ENCODE measurements at places on chromosomes 5 and 9. TPM values are rescaled to one million over a fixed set of nuclear protein-coding genes. Genes with fewer than 3 reads are reported as not detected.

- no peak for DNase-seq
Observed at GRCh38 chr5:168407211-168407610, 79.1 kb upstream of the RARS1 start.

DNA sequence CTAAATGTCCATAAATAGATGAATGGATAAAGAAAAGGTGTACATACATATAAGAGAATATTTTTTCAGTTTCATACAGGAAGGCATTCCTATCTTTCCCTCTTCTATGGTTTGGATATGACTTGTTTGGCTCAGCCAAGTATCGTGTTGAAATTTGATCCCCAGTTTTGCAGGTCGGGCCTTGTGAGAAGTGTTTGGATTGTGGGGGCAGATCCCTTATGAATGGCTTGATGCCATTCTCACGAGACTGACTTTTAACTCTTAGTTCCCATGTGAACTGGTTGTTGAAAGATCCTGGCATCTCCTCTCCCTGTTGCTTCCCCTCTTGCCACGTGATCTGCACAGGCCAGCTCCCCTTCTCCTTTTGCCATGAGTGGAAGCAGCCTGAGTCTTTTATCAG lies 421.1 kb upstream of the FTMT start:
- no peak for DNase-seq

The PCDHGB4 gene
- total RNA-seq = 0.26 TPM

DNA sequence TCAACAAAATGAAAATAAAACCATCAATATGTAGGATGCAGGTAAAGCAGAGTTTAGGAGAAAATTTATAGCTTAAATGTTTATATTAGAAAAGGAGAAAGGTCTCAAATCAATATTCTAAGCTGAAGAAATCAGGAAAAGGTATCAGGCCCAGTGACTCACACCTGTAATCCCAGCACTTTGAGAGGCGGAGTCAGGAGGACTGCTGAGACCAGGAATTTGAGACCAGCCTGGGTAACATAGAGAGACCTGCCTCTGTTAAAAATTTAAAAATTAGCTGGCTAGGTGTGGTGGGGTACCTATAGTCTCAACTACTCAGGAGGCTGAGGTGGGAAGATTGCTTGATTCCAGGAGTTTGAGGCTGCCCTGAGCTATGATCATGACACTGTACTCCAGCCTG lies 32.2 kb downstream of the CCDC69 start:
- DNase-seq = no peak

DNA sequence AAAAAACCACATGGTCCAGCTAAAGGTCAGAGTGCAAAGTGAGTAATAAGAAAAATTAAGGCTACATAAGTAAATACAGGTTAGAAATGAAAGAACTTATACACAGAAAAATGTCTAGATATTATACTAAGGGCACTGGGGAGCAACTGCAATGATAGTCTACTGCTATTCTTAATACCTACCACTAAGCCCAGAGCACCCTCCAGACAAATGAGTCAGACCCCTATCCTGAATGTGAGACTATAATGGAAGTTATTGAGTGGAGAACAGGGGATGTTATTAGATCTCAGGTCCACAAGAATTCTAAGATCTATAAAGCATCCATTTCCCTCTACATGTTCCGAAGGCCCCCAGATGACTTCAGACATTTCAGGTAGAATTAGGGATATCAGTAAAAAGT lies 438.3 kb downstream of the PRELID2 start:
- no peak for DNase-seq

The EIF4E1B gene
- not detected for total RNA-seq

The PKD2L2 gene
- total RNA-seq = not detected

DNA sequence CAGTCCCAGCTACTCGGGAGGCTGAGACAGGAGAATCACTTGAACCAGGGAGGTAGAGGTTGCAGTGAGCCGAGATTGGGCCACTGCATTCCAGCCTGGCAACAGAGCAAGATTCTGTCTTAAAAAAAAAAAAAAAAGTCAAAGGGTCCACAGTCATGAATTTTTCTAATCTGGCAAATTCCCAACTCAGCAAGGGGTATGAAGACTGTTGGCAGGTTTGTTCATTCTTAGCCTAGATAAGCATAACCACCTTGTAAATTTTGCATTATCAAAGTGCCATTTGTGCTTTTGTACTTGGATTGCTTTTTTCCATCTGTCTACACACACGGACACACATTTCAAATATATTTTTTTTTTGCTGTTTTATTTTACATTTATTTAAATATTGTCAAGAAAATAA lies 299.8 kb upstream of the NUDT12 start:
- no peak for DNase-seq

- DNase-seq = no peak
Observed at GRCh38 chr5:95191330-95191729, 93.6 kb downstream of the MCTP1 start.

The RAI14 gene
- 34.6 TPM for total RNA-seq

The DAB2 gene
- 53.1 TPM for total RNA-seq

The POU5F2 gene
- total RNA-seq = not detected

The CD72 gene
- total RNA-seq = 0.47 TPM

DNA sequence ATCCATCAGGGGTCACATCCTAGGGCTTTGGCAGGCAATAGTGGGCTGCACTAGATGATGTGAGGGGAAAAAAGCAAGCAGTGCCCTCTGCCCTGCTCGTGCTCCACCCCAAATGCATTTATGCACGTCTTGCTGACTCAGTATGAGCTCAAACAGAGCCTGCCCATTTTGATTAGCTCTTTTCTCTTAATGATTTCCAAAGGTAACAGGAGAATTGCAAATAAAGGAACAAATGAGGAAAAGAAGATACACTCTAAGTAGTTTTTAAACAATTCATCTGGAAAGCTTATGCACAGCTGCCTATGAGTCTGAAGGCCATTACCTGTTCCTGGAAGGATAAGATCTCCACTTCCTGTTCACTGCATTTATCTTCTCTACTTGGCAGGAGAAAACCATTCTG lies 364.2 kb downstream of the TMEM232 start:
- DNase-seq = no peak

- no peak for DNase-seq
Observed at GRCh38 chr5:133969654-133970324, 1.4 kb upstream of the C5orf15 start.

DNA sequence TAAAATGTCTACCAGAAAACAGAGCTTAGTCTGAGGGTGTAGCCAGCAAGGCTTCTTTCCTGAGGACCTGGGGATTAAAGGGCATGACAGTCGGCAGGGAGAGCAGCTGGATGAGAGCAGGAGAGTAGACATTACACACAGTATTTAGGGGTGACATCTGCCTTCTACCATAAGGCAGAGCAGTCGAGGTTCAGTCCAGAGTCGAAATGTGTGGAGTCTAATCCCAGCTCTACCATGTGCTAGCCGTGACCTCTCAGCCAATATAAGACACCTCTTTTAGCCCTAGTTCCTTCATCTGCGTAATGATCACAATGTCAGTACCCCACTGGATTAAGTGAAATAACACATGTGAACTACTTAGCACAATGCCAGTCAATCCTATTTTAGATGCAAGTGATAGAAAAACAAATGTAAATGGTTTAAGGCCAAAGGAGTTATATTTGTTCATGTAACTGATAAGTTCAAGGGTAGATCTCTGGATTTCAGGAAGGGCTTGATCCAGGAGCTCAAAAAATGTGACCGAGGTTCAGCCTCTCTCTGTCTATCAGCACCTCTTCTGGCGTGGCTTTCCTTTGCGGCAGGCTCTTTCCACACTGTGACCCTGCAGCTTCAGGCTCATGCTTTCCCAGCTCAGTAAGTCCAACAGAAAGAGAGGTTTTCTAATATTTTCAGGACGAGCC lies 16.2 kb upstream of the CPLX2 start:
- DNase-seq = no peak

GRCh38 chr5:14655146-14655741 lies 9.3 kb upstream of the OTULIN start:
- DNase-seq = no peak

GRCh38 chr5:153900703-153901395 lies 137.9 kb downstream of the FAM114A2 start:
- peak; percentile 67 for DNase-seq

- DNase-seq = no peak
Observed at GRCh38 chr9:92186631-92187030, 71.4 kb upstream of the SPTLC1 start.

GRCh38 chr5:171681677-171682076 lies 103.9 kb upstream of the SMIM23 start:
- peak; percentile 52 for DNase-seq

DNA sequence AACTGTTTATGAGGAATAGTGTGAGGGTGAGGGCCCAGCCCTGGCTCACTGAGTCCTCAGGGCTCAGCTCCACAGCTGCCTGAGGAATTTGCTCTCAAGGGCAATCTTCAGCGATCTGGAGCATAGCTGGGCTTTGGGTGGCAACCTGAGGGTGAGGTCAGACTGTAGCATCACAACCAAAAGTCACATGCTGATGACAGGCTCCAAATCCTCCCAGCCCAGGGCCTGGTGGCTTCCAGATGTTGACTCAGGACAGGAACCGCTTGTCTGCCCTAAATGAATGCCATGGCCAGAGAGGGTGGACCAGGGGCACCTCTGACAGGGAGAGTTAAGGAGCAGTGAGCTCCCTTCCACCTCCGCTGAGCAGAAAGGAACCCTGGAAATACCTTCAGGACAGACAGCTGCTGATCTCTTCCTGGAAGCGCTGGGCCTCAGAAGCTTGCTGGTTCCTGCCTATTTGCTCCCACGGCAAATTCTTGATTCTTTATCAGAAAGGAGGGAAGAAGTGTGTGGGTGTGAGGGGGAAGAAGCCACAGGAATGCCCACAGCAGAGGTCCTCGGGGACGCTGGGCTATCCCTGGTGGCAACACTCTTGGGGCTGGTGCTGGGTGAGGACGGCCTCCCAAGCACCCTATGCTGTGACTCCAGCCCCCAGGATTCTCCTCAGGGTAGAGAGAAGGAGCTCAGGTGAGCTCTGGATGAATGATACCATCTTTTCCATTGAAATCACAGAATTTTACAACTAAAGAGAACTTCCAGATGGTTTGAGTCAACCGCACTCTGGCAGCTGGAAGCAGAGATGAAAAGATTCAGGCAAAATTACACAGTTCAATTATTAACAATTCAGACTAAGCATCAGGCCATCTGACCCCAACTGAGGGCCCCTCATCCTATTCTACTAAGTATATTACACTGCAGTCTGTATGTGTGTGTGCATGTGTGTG lies 13.8 kb upstream of the CTSL start:
- peak; percentile 82 for DNase-seq

- no peak for DNase-seq
Observed at GRCh38 chr9:89352874-89353649, 34.8 kb downstream of the SECISBP2 start.

GRCh38 chr5:174793684-174794328 lies 69.4 kb downstream of the MSX2 start:
- DNase-seq = peak; percentile 62
